ENCODE measurements at places on chromosomes 12 and 14. TPM values are rescaled to one million over a fixed set of nuclear protein-coding genes. Genes with fewer than 3 reads are reported as not detected.

SLC8A3 gene
- 0.40 TPM for polyA plus RNA-seq

KCNH5 gene
- polyA plus RNA-seq, result 0.01 TPM

TPPP2 gene
- not detected for polyA plus RNA-seq

KLC1 gene
- 102 TPM for polyA plus RNA-seq

SLC5A8 gene
- 0.01 TPM for polyA plus RNA-seq

ASIC1 gene
- polyA plus RNA-seq, result 6.4 TPM

OAS2 gene
- polyA plus RNA-seq, result 0.71 TPM

PMEL gene
- polyA plus RNA-seq, result 1.4 TPM

MAPK1IP1L gene
- 134 TPM for polyA plus RNA-seq

ETFBKMT gene
- polyA plus RNA-seq, result 0.74 TPM

STON2 gene
- polyA plus RNA-seq, result 54.2 TPM

RIC8B gene
- 4.6 TPM for polyA plus RNA-seq

PTPRO gene
- polyA plus RNA-seq, result 0.08 TPM

DPPA3 gene
- not detected for polyA plus RNA-seq

NEUROD4 gene
- not detected for polyA plus RNA-seq

NRL gene
- polyA plus RNA-seq, result 0.63 TPM
